ENCODE measurements at places on chromosomes 2 and 18.

GRCh38 chr2:29742656-29743055 lies 178.7 kb downstream of the ALK start:
- no peak for DNase-seq

DNA sequence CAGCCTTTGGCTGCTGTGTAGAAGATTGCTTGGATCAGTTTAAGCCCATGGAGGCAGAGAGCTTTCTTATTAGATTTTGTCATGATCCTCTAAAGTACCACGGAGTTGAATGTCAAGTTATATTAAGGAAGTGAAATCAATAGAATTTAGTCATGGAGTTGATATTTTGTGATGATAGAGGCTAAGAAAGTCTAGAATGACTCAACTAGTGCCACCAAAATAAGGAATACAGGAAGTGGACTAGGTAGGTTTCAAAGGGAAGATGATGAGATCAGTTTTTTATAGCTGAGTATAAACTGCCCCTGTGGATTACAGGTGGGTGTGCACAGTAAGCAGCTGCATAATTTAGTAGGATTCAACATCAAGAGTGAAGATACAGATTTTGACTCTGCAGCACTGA lies 25.2 kb downstream of the FBXO36 start:
- no peak for DNase-seq

DNA sequence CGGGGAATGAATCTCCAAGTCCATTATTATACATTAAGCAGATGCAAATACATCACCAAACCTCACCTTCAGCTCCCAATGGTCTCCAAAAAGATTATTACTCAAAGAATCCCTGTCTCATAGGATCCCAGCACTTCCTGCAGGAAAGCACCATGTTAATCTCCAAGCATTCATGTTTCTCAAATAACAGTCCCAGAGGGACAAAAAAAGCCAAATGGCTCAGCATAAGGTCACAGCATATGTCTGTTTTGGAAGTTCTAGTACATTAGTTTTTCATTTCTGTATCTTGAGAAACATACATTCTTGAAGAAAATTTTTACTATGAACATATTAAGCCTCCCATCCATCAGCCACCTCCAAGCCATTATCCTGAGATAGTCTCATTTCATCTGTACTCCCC lies 103.3 kb downstream of the METTL4 start:
- no peak for DNase-seq

GRCh38 chr2:212919238-212919637 lies 232.2 kb downstream of the IKZF2 start:
- no peak for DNase-seq

DNA sequence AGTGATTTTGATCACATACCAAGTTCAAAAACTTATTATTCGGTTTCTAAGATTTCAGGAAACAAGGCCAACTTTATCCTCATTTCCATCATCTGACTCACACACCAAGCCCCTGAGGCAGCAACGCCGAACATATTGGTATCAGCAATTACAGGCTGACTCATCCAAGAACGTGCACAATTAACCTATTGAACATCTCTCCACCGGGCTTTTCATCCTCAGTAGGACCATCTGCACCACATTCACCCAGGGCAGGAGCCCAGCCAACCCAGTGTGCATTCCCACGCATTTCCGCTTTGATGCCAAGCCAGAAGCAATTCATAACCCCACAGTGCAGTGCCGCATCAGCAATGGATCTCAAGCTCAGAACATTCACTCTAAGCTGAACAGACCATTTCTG lies 52.9 kb downstream of the SCG2 start:
- DNase-seq: no peak

DNA sequence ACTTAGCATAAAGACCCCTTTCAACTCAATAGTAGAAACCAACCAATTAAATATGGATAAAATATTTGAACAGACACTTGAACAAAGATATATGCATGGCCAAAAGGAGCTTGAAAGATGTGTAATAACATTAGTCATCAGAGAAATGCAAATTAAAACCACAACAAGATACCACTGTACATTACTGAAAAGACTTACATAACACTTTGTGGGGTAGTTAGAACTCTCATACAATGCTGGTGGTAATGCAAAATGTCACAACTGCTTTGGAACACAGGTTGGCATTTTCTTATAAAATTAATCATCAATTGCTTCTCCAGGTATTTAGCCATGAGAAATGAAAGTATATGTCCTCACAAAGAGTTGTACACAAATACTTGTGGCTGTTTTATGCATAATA lies 60.7 kb downstream of the TTC27 start:
- no peak for DNase-seq

- no peak for DNase-seq
These were observed 48.1 kb downstream of the FAM228A start for GRCh38 chr2:24222946-24223345.

DNA sequence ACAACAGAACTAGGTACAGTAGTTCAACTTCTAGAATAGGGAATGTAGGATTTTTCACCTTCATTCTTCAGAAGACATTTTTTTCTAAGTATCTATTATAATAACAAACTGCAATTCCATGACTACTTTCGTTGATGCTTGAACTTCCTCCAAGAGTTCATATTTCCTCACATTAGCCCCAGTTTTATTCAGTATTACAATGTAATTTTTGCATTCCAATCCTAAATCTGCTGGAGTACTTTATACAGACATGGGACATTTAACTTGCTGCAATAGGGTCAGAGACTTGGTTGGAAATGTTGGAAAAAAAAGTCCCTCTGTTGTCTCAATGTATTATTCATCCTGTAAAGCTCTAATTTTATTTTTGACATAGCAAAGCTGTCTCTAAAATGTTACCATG lies 19.6 kb upstream of the FTCDNL1 start:
- no peak for DNase-seq

Measured in CD4-positive, alpha-beta T cell treated with Interleukin-2 at 100 ng/mL for 4 hours (primary cell).